ENCODE measurements at places on chromosomes 7 and 10. TPM values are rescaled to one million over a fixed set of nuclear protein-coding genes. Genes with fewer than 3 reads are reported as not detected.

PRSS37 gene
- not detected for total RNA-seq

CCDC172 gene
- not detected for total RNA-seq

ZNF25 gene
- total RNA-seq, result 7.0 TPM

RET gene
- 0.28 TPM for total RNA-seq

DNA sequence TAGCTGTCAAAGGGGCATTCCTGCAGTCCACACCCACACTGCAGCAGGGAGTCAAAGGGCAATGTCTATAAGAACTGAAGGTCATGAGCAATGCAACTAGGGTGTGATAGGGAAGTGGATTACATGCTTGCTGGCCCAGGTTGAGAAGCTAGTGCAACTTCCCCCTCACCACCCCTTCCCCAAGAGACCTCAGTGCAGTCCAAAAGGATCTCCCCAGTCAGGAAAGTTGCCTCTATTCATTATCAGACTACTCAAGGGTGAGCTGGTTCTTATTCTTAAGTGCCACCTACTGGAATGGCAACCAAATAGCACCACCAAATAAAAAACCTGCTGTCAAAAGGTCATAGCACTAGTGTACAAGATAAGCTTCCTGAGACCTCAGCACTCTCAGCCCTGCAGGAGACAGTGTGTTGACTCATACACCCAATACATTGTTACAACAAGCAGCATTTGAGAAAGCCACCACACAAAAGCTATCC is 28.2 kb downstream of the MTERF1 start:
- no peaks in the 10 kb centered on the region for H3K4me1 ChIP-seq
- no peak overlapping the region for H3K27ac ChIP-seq
- H3K4me3 ChIP-seq, result no peak overlapping the region
- DNase-seq, result no peak

- no peak overlapping the region for H3K27ac ChIP-seq
- no peaks in the 10 kb centered on the region for H3K36me3 ChIP-seq
- peaks cover 7% of the 10 kb centered on the region for H3K4me1 ChIP-seq
- no peak for DNase-seq
Measured at GRCh38 chr7:111173990-111174389, 83.1 kb downstream of the LRRN3 start.

DNA sequence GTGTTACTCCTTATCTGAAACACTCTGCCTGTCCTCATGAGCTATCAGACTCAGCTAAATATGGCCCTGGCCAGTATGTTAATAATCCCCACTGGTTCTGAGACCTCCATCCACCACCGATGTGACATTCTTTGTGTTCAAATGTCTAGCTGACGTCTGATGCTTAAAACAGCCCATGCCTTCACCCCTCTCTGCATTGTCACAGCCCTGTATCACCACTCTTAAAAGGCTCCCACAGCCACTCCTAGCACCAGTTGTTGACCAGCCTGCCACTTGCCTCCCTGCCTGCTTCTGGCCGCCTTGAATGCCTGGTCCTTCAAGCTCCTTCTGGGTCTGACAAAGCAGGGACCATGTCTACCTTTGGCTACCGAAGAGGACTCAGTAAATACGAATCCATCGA is at the start of gene LMOD2:
LMOD2 (plus strand) TSS at position 253 of the 400 bp plus-strand sequence; CDS start at position 351, 98 bp downstream.
- H3K4me1 ChIP-seq, result no peaks in the 10 kb centered on the region
- peaks cover 2% of the 10 kb centered on the region for H3K27me3 ChIP-seq
- DNase-seq, result no peak
- no peak within 1 kb of the TSS for H3K27ac ChIP-seq
- no peak within 1 kb of the TSS for H3K4me3 ChIP-seq

DNA sequence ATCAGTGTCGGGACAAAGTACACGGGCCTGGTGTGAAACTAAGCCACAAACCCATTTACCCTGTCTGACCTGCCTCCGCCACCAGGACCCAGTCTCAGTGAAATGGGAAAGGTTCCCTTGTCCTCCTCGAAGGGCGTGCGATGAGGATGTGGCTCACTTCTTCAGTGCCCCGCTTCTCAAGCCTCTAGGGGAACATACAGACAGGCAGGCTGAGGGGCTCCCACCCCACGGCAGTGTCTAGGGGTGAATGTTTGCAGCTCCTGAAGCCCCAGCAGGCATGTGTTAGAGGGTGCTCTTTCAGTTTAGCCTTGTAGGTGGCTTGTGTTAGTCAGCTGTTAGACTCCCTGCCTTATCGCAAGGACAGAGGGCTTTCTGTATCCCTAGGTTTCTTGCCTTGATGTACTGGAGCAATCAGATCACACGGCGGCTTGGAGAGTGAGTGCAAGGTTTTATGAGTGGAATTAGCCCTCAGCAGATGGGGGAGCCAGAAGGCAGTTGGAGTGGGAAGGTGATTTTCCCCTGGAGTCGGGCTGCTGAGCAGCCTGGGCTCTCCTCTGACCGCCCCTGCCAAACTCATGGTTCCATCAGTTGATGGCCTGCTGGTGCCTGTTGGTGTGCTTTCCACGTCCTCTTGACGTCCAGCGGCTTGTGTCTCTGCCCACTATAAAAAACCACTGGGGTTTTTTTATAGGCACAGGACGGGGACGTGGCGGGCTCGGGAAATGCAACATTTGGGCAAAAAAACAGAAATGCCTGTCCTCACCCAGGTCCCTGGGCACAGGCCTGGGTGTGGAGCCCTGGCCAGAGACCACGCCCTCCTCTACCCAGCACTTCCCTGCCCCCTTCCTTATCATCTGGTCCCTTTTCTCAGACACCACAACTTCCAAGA is 759 bp downstream of the NUDT1 start:
- peak overlapping the region; percentile 85 for H3K27ac ChIP-seq
- peaks cover 42% of the 10 kb centered on the region for H3K4me1 ChIP-seq
- peaks cover 25% of the 10 kb centered on the region for H3K36me3 ChIP-seq
- H3K4me3 ChIP-seq, result peak overlapping the region; percentile 92
- H3K27me3 ChIP-seq, result no peaks in the 10 kb centered on the region

DNA sequence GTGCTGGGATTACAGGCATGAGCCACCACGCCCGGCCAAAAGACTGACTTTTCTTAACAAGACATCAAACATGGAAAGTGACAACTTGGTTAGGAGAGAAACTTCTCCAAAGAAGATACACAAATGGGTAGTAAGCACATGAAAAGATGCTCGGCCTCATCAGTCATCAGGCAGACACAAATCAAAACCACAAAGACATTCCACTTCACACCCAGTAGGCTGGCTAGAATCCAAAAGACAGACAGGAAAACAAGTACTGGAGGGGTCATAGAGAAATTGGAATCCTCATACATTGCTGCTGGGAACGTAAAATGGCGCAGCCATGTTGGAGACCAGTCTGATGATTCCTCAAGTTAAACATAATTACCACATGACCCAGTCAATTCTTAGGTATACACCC is 16.4 kb downstream of the SEPHS1 start:
- H3K4me1 ChIP-seq, result peaks cover 4% of the 10 kb centered on the region

DNA sequence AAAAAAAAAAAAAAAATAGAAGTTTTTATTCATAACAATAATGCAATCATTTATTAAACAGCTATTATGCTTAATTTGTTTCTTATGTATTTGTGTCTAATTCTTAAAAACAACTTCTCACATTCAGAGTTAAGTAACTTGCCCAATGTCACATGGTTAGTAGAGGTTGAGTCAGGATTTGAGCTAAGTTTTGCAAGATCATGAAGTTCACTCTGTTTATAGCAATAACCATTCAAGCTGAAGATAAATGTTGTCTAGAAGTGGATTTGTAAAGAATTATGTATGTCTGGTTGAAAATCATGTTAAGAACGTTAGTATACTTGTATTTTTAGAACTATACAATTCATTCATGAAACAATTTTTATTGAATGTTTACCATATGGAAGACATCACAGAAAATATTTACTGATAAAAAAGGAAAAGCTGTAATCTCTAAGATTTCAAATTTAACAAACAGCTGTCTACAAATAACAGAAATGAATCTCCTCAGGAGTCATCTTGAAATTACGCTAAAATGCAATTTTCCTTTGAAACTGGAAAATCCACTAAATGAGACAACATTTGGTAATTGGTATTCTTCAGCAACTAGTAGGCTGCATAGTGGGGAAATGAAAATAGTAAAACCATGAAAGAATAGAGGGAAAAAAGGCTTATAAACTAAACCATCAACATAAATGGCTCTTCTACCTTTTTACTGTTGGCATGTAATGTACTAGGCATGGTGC is 70.5 kb upstream of the AHR start:
- no peaks in the 10 kb centered on the region for H3K27me3 ChIP-seq
- no peak overlapping the region for H3K27ac ChIP-seq
- H3K4me1 ChIP-seq, result peaks cover 5% of the 10 kb centered on the region
- no peak overlapping the region for H3K4me3 ChIP-seq
- no peak for DNase-seq

GRCh38 chr7:137266764-137267163 is 76.8 kb downstream of the PTN start:
- DNase-seq, result no peak
- no peaks in the 10 kb centered on the region for H3K27me3 ChIP-seq
- H3K4me1 ChIP-seq, result no peaks in the 10 kb centered on the region
- H3K36me3 ChIP-seq, result no peaks in the 10 kb centered on the region
- no peak overlapping the region for H3K4me3 ChIP-seq

GRCh38 chr10:62708569-62708968 is 96.0 kb upstream of the ADO start:
- no peak overlapping the region for H3K4me3 ChIP-seq
- H3K4me1 ChIP-seq, result no peaks in the 10 kb centered on the region
- H3K27me3 ChIP-seq, result no peaks in the 10 kb centered on the region
- H3K27ac ChIP-seq, result no peak overlapping the region
- DNase-seq, result no peak

DNA sequence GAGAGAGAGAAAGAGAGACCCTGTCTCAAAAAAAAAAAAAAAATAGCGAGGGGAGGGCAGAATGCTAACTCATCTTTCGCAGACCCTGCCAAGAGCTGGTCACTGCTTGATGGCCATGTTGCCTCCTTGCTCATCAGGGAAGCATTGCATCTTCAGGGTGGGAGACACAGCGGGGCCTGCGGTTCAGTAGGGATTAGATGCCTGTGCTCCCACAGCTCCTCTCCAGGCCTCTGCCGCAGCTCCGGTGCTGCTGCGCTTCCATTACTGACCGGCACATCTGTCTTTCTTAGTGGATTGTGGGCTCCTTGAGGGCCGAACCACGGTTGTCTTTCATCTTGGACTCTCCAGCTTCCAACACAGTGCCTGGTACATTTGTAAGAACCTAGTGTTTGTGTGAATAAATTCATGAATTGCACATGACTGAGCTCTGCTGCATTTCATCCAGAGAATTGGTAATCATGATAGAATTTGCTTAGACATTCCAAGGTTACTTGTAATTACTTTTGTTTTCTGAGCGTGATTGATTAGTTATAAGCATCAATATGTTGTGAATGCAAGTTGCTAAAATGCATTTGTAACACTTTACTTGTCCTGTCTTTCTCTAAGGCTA is 16.8 kb downstream of the HK1 start:
- no peak for DNase-seq
- H3K4me1 ChIP-seq, result peaks cover 1% of the 10 kb centered on the region
- no peak overlapping the region for H3K27ac ChIP-seq
- H3K36me3 ChIP-seq, result no peaks in the 10 kb centered on the region

GRCh38 chr7:26370011-26370410 is 78.3 kb downstream of the SNX10 start:
- no peak overlapping the region for H3K4me3 ChIP-seq
- H3K36me3 ChIP-seq, result peaks cover 26% of the 10 kb centered on the region
- no peak overlapping the region for H3K27ac ChIP-seq
- no peak for DNase-seq

- H3K4me1 ChIP-seq, result no peaks in the 10 kb centered on the region
- H3K4me3 ChIP-seq, result no peak overlapping the region
- H3K27me3 ChIP-seq, result no peaks in the 10 kb centered on the region
- H3K36me3 ChIP-seq, result no peaks in the 10 kb centered on the region
- DNase-seq, result no peak
- H3K27ac ChIP-seq, result no peak overlapping the region
Measured at GRCh38 chr7:44279286-44279685, 46.1 kb downstream of the CAMK2B start.

DNA sequence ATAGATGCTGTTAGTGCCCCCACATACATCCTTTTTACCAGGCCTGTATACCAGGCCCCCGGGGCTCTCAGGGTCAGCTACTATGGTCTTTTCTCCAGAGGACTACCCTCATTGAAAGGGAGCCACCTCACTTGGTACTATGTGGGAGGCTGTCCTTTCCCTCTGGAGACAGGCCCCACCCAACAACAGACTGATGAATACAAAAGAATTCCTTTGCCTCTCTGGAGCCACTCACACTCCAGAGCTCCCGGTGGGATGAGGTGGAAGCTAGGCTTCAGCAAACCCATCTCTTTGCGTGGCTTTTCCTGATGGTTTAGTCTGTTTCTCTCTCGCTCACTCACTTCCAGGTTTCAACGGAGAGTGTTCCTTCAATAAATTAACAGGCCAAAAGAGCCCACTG is 30.3 kb downstream of the ANKMY2 start:
- no peaks in the 10 kb centered on the region for H3K27me3 ChIP-seq
- no peak for DNase-seq
- peaks cover 19% of the 10 kb centered on the region for H3K36me3 ChIP-seq
- no peak overlapping the region for H3K4me3 ChIP-seq
- peaks cover 15% of the 10 kb centered on the region for H3K4me1 ChIP-seq

GRCh38 chr7:133641436-133641835 is 388.6 kb downstream of the EXOC4 start:
- H3K27ac ChIP-seq, result no peak overlapping the region
- H3K4me3 ChIP-seq, result no peak overlapping the region

GRCh38 chr7:127770885-127771284 is 118.9 kb downstream of the SND1 start:
- DNase-seq, result no peak
- H3K4me3 ChIP-seq, result no peak overlapping the region
- H3K36me3 ChIP-seq, result peaks cover 16% of the 10 kb centered on the region
- no peak overlapping the region for H3K27ac ChIP-seq

DNA sequence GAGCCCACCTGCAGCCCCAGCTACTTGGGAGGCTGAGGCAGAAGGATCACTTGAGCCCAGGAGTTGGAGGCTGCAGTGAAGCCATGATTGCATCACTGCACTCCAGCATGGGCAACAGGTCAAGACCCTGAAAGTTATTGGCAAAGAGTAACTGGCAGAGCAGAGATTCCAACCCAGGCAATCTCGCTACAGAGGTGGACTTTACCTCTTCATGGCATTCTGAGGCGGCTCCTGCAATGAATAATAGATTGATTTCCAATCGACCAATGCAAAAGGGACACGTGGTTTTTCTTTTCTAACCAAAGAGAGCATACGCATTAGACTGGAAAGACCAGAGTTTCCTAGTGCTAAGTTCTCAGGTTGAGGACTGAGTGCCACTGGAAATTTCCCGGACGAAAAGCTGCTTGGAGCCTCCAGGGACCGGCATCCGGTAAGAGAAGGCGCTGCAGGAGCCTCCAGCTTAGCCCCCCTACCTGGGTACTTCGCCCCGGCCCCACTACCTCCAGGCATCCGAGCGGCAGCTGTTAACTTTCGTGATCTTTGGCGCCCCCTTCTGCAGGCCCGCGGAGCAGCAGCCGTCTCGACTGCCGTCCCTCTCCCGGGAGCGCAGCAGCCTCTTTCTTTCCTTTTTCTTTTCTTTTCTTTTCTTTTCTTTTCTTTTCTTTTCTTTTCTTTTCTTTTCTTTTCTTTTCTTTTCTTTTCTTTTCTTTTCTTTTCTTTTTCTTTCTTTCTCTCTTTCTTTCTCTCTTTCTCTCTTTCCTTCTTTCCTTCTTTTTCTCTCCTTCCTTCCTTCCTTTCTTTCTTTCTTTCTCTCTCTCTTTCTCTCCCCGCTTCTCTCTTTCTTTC is 4.1 kb downstream of the MBLAC1 start:
- peaks cover 22% of the 10 kb centered on the region for H3K4me1 ChIP-seq
- DNase-seq, result peak; percentile 86
- peaks cover 7% of the 10 kb centered on the region for H3K36me3 ChIP-seq
